ENCODE measurements at places on chromosomes 1 and 21.

DNA sequence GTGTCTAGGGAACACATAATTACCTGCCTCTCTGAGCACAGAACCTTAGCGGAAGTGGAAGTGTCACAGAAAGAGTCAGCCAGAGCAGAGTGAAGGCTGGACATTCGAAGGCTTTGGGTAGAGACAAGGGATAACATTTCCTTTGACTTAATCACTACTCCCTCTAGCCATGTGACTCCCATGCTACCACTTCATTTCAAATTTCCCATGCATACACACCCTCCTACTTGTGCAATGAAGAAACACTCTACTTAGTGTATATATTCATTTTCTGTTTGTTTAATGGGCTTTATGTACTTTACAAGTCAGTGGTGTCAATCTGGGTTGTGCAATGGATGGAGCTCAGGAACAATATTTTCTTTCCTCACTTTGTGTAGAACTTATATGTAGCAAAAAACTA is 6.9 kb downstream of the ANKRD35 start:
- H3K4me3 ChIP-seq: no peak overlapping the region
- no peaks in the 10 kb centered on the region for H3K4me1 ChIP-seq
- H3K27ac ChIP-seq: no peak overlapping the region
- H3K36me3 ChIP-seq: no peaks in the 10 kb centered on the region
- DNase-seq: no peak
- H3K27me3 ChIP-seq: peaks cover 75% of the 10 kb centered on the region

DNA sequence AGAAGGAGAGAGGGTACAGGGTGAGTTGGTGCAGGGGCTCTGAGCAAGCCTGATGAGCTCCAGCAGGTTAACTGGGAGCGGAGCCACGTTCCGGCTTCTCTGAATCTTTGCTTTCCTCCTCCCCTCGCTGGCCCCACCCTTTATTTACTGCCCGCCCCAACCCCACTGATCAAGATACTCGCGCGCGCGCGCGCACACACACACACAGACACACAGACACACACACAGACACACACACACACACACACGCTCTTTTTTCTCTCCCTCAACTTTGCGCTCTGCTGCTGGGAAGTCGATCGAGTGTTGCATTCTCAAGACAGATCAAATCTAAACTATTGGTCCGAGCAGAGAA is at the start of gene GRIK1:
Gene GRIK1 (minus strand): TSS at position 73 of the 352 bp plus-strand sequence.
- no peak for DNase-seq
- no peaks in the 10 kb centered on the region for H3K4me1 ChIP-seq
- H3K27ac ChIP-seq: no peak within 1 kb of the TSS
- H3K4me3 ChIP-seq: no peak within 1 kb of the TSS
- no peaks in the 10 kb centered on the region for H3K36me3 ChIP-seq
- H3K27me3 ChIP-seq: peaks cover 27% of the 10 kb centered on the region

DNA sequence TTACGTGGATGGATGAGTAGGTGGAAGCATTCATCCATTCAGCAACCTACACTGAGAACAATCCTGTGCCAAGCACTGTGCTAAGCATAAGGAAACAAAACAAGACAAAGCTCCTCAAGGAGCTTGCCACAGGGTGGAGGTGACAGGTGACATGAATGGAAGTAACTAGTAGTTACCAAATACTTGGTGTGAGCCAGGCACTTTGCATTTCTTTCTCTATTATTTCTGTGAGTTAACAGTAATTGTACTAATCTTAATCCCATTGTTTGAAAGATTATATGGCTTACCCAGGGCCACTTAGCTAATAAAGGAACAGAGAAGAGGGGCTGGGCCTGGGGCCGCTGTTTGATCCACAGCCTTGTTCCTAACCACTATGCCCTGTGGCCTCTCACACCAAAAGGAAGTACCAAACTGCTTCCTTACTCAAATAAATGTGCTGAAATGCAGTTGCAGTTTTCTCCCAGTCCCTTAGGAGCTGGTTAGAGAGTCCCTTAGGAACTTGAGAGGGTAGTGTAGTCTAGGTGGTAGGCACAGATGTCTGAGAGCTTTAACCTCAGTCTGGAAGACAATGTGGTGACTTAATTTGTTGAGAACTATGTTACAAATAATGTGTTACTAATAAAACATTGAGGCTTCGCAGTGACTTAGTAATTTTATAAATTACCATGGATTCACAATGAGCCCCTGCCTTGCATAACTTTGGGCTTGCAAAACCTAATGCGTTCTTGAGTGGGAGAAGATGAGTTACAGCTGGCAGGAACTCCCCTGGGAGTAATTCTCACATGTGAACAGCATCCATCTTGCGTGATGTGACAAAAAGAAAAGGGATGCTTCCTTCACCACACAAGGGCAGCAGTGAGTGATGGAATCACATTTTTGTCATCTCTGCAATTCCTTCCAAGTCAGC is 69.8 kb downstream of the MPZL1 start:
- no peaks in the 10 kb centered on the region for H3K27me3 ChIP-seq
- DNase-seq: no peak
- H3K4me1 ChIP-seq: peaks cover 2% of the 10 kb centered on the region
- peaks cover 19% of the 10 kb centered on the region for H3K36me3 ChIP-seq

GRCh38 chr1:223683586-223684487 is 18.3 kb upstream of the CAPN8 start:
- peak; percentile 71 for DNase-seq
- H3K27ac ChIP-seq: no peak overlapping the region
- H3K4me1 ChIP-seq: no peaks in the 10 kb centered on the region
- no peaks in the 10 kb centered on the region for H3K36me3 ChIP-seq

GRCh38 chr1:3899754-3900149 is 320 bp downstream of the C1orf174 start:
- H3K27ac ChIP-seq: peak overlapping the region; percentile 99
- H3K36me3 ChIP-seq: peaks cover 29% of the 10 kb centered on the region
- H3K4me3 ChIP-seq: peak overlapping the region; percentile 94
- H3K4me1 ChIP-seq: peaks cover 64% of the 10 kb centered on the region
- no peaks in the 10 kb centered on the region for H3K27me3 ChIP-seq

DNA sequence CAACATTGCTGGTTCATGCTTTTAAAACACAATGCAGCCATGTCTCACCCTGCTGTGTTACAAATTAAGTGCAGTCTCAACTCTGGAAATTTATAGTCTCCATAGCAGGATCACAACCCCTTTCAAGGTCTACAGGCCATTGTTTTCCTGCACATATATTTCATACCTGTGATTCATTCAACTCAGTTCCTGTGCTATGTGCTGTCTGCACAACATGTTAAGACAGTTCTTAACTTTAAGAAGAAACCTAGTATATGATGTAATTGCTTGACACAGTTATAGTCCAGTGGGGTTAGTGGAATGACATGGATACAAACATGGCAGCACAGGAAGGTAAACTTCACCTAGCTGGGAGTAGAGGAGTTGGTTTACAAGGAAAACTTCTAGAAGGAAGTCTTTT is 106.4 kb downstream of the IFI44 start:
- DNase-seq: no peak
- H3K4me1 ChIP-seq: no peaks in the 10 kb centered on the region
- H3K36me3 ChIP-seq: no peaks in the 10 kb centered on the region
- no peak overlapping the region for H3K27ac ChIP-seq

DNA sequence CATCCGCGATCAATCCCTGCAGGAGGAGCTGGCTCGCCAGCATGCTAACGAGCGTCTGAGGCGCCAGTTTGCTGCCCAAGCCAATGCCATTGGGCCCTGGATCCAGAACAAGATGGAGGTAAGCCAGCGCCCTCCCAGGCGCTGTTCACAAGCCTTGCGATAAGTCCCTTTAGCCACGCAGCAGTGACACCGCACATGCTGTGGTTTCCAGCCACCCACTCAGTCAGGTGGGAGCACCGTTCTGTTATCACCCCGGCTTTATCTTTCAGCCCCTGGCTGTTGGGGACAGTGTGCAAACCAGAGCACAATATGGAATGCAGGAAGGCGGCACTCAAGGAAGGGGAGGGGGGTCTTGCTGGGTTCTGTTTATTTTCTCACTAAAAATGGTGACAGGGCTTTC is 41.1 kb upstream of the MTR start:
- no peak for DNase-seq
- no peak overlapping the region for H3K4me3 ChIP-seq
- no peaks in the 10 kb centered on the region for H3K36me3 ChIP-seq
- H3K4me1 ChIP-seq: no peaks in the 10 kb centered on the region

GRCh38 chr1:54502342-54502741 is 45.7 kb upstream of the ACOT11 start:
- H3K27me3 ChIP-seq: peaks cover 75% of the 10 kb centered on the region
- H3K4me1 ChIP-seq: peaks cover 11% of the 10 kb centered on the region
- H3K27ac ChIP-seq: no peak overlapping the region

All from activated naive CD4-positive, alpha-beta T cell treated with anti-CD3 and anti-CD28 coated beads, Interleukin-2, amount 10 ng/mL, durations not matched to agents 7 days and 5 days (primary cell).